Renal cortical epithelial cell (primary cell): ENCODE measurements at places on chromosomes 7 and 10.

DNA sequence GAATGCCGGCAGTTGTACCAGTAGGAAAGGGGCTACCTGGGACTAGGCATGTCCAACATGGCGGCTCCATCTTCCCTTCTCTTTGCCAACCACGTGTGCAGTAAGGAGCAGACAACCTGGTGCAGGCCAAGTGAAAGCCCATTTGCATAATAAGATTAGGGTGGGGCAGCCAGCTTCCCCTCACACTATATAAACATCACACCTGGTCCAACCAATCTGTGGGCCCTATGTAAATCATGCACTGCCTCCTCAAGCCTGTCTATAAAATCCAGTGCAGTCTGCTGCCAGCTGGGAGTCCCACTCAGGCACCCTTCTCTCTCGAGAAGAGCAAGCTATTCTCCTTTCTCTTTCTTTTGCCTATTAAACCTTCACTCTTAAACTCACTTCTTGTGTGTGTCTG lies 429.3 kb downstream of the CALN1 start:
- no peak for DNase-seq

DNA sequence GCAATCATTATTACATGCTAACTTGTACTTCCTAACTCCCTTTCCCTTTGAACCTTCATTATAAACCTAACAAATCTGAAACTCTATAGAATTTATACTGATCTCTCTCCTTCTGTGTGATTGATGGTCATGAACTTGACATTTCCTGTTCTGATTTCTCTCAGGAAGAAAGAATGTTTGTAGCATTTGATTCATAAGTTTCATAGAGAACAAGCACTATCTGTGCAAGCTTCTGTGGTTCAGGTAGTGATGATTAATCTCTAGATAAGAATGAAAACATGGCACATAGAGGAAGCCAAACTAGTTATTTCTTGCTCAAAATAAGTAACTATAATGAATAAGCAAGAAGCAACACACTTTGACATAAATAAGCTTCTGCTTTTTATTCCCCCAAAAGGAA lies 34.2 kb downstream of the TFPI2 start:
- peak; percentile 13 for DNase-seq

DNA sequence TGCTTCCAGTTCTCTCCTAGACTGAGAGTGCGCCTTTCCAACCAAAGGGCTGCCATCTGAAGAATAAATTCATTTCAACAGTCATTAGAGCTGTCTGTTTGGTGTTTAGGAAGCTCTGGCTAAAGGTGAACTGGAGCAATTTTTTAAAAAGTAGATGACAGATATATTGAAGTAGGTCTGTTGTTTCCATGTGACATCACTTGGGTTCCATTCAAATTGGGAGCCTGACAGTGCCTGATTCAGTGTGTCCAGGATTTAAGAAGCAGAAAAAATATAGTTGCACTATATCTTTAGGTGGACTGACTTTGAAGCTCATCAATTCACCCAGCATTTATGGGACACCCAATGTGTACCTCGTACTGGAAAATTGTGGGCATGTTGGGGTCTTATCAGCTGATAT lies 367.7 kb downstream of the BBS9 start:
- DNase-seq = no peak

DNA sequence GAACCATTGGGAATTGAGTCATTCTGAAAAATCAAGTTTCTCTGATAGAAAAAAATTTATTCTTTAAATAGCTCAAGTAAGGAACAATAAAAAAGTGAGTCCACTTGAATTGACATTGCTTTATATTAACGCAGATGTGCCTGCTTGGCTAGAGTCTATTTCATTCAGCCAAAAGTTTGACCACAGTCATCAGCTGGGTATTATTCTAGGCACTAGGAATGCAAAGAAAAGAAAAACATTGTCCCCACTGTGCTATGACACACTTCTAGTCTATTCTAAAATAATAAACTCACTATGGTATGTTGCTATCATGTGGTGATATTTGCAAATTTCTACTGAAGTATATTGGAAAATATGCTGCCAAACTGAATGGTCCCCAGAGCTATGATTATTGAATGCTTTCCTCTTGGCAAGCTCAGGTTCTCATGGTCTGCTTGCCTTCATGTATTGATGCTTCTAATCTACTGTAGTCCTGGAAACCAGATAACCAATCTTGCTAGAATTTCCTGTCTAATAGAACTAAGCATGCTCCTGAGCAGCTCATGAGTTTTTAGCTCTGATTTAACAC lies 8.3 kb downstream of the SFRP4 start:
- no peak for DNase-seq

DNA sequence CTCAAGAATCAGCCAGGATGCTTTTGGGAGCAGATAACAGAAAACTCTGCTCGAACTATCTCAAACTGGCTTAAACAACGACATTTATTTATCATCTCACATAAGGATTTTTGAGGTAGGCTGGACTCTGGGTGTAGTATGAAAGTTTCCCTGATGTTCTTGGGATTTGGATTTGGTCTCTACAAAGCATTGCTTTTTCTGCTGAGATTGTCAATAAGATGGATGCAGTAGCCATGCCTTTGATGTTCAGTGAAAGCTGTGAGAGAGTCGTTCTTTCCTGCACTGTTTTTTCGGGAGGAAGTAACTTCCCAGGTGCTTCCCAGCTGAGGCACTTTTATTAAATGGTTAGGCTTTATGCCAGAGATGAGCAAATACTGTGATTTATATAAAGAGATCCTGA lies 181.1 kb downstream of the PRKG1 start:
- no peak for DNase-seq

DNA sequence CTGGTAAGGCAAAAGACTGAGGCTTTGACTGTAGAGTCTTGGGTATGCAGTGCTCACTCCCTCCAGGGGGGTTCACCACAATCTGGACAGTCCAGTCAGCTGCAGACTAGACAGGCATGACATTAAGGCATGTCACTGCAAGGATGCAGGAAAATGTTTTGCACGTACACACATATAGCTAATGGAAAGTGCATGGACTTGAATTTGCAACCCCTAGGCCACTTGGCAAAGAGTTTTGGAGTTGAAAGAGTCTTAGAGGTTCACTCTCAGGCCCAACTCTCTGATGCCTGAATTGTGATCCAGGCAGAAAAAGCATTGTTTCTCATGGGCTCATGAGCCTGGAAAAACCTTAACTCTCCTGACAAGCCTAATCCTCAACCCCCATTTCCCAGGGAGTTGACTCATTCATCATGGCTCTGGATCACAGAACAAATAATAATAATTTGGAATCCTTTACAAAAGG lies 51.9 kb downstream of the LAMB4 start:
- peak; percentile 42 for DNase-seq

DNA sequence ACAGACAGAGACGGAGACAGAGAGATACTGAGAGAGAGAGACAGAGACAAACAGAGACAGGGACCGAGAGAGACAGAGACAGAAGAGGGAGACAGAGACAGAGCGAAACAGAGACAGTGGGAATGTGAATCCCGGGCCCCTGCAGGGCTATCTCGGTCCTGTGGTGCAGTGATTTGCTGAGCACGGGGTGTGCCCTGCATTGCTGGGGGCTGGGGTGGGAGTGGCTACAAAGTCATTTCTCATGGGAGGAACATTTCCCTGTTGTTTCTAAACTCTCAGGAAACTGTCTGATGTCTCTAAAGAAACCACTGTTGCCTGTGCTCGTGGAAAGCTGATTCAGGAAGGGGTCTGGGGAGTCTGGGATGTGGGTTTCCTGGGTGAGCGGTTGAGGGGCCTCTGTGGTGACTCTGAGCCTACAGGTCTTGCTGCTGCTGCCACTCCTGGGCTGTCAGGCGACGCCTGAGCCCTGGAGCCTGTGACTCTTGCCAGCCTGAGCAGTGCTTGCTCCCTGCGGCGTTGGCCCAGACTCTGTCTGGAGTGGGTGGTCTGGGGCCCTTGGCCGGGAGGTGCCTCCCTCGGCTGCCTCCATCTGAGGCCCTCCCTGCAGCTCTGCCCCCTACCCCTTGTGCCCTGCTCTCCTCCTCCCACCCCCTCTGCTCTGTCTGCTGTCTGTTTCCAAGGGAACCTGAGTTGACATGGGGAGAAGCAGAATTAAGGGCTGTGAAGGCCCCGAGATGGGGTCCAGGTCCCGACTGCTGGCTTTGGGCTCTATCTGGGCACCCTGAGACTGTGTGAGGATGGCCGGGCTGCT lies 292.0 kb downstream of the WDR37 start:
- no peak for DNase-seq

- peak; percentile 59 for DNase-seq
Observed at GRCh38 chr7:91374321-91374989, 110.2 kb downstream of the FZD1 start.

DNA sequence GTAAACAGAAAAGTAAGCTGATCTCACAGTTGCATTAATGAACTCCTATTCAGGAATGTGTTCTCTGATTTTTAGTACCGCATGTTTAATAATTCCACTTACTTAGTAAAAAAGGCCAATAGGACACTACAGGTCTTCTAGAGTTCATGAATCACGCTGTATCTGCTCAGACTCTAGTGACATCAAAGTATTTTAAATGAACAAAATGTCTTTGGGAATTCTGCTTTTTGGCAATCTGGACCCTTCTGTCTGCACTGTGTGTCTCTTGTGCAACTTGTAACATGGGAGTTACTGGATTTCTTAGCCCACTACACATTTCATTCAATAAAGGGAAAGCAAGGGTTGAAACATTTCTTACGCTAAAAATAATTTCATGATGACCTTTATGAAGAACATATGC lies 50.2 kb downstream of the RABGEF1 start:
- peak; percentile 17 for DNase-seq

DNA sequence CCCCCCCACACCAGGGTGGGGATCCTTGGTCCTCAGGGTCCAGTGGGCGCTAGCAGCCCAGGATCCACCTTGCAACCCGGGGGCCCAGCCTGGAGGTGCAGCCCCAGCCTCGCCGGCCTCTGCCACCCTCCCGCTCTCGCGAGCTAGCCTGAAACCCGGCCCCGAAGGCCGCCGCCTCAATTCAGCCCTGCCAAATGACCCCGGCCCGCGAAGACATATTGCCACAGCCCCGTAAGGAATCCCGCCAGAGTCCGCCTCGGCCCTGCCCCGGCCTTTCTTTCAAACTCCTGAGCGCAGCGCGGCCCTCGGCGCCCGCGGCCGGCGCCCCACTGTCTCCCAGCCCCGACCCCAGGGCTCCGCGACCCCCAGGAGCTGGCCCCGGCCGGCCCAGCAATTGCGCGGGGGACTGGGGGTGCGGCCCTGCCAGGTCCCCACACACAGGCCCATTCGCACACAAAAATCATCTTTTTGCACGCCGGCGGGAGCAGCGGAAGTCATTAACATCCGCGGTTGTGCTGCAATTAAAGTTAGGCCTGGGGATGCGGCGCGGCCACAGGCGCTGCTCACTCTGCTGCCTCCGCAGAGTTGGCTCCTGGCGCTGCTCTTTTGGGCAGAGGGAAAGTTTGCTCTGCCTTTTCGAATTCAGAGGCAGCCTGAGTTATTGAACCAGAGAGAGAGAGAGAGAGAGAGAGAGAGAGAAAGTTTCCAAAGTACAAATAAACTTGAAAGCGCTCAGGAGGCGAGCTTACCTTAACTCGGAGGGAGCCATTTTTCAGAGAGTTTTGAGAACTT lies 4.0 kb downstream of the HOXA5 start:
- no peak for DNase-seq

GRCh38 chr10:37857287-37858211 lies at the start of gene ZNF248:
TSS of gene ZNF248 (minus strand) at chr10:37857610. CDS start at chr10:37856310, 1,300 bp downstream.
- peak; percentile 91 for DNase-seq

GRCh38 chr10:16116404-16117304 lies 256.3 kb upstream of the MINDY3 start:
- DNase-seq = peak; percentile 42

DNA sequence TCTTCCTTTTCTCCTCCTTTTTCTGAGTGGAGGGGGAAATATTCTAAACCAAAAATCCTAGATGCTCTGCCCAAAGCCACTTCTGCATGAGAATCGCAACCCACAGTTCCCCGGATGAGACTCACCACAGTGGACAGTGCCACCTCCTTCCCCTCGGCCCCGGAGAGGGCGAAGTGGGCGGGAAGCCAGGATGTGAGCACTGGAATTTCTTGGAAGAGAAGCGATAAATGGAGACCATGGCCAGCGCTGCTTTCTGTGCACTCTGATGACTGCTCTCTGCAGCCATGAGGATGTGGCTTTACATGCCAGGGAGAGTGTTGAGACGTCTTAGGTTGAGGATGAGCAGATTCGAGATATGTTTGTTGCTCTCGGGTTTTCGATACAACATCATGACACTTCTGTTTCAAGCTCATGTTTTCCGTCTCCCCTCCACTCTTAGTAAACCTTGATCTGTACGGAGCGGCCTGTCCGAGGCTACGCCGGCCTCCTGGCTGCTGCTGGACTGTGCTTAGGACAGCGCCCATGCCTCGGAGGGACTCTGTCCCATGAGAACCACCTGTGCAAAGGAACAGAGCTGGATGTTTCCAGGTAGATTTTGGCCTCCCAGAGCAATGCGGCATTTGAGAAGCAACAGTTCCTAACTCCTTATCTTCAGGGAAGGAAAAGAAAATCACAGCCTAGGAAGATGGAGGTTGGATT lies 414.6 kb upstream of the FOXK1 start:
- DNase-seq = no peak

- no peak for DNase-seq
Observed at GRCh38 chr7:112891698-112892097, 101.5 kb upstream of the TMEM168 start.

DNA sequence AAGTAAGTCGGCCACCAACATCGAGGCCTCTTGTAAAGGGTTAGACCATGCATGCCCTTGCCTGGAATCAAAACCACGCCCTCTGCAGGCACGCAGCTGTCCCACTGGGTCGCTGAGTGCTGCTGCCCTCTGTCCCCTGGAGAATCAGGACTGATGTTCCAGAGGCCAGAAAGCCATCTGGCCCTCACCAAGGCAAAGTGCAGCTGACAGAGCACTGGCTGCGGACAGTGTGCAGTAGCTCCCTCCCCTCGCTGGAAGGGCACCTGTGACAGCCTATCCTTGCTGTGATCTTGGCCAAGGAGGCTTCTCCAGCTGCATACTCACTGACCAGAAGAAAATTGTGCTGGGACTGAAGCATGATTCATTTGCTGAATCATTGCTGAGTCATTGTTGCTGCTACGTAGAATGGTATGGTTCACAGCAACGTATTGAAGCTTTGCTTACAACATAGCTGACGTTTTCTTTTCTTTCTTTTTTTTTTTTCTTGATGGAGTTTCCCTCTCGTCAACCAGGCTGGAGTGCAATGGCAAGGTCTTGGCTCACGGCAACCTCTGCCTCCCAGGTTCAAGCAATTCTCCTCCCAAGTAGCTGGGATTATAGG lies 30.4 kb downstream of the DDC start:
- DNase-seq = peak; percentile 100
